ENCODE measurements at places on chromosomes 11 and 22.

DNA sequence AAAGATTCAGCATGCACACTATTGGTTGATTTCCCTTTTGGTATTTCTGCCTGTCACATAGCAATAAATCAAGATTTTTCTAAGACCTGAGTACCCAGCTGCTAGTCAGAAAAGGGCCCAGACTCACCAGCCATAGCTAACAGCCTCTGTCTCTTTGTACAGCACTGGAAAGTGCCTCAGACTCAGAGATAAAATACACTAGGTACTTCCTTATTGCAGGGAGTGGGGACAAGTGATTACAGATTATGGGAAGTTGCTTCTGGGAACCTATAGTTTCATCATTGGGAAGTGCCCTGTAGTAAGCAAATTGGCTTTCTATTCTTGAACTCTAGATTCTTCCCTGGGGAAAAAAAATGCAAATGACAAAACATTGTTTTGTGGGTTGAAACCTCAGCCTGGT, at the start of gene CASP5:
Gene CASP5 (minus strand): TSS at position 166 of the 400 bp plus-strand sequence. CDS start 32 bp downstream, at position 134.
- no peak for DNase-seq

DNA sequence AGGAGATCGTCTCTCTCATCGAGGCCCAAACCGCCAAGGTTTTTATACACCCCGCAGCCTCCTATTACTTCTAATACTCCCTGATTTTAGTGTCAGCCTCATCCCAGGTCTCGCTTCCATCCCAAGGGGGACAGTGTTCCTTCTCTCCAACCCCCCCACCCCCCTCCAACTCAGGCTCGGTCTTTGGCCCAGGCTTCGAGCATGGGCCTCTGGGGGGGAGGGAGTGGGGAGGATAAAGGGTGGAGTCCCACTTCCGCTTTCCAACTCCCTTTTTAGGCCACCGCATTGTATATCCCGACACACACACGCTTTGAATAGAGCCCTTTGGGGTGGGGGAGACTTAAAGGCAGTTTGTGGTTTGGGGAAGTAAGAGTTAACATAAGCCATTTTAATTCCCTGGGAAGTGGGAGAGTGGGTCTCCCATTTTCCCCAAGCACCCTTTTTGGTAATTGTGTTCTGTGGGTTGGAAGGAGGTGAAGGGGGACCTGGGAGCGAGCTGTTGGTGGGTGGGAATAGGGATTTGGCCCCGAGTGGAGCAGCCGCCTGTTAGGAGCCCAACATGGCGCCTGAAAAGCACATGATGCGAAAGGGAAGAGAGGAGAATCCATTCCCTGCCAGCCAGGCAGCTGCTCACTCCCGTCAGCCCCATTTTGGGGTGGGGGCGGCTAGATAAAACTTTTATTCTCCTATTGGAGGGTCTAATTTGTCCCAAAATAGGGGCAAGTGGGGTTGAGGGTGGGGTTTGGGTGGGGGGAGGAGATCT, 844 bp downstream of the PCF11 start:
- DNase-seq: peak; percentile 13

DNA sequence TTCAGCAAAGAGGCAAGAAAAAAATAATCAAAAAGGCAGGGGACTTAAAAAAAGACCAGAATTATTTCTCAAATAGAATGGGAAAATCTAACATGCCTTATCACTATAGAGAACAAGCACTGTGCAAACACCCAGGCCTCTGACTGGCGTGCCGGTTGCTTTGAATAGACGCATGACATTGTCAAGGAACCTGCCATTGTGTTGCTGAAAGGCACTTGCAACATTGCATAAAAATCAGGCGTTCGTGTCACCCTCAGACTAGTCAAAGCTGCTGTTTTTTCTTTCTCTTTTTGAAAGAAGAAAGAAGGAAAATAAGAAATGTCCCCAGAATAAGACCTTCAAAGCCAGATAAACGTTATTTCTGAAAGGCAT, 549.3 kb upstream of the CADM1 start:
- no peak for DNase-seq

DNA sequence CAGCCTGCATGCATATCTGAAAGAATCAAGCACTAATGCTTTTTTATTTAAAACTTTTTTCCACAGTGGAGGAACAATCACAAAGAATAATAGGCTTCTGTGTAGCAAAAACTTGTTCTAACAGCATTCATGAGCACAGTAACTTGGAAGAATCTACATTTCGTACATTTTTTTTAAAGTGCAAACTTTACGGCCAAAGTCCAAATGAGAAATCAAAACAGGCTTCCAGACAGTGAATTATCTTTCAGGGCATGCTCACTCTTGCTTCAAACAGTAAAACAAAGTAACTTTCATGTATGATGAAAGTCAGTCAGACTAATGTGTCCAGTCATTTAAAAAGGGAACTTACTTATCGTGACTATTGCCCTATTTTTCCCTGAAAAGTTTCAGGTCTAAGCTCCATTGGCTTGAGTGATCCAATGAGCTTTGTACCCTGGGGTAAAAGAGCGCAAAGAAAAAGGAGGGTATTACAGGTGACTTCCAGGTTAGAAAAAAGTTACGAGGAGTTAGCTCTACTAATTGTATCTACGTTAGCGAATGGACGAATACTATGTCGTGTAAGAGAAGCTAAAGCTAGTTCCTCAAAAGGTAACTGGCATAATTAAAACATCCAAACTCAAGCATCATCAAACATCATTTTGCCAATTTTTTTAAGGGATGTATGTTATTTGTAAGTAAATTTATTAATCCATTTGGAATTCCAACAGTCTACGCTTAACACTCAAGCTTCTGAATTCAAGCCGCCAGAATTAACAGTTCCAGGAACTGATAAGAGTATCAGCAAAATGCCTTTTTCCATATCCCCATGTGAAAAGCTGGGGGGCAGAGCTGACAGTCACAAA, 1.7 kb downstream of the PICALM start:
- no peak for DNase-seq

GRCh38 chr11:103222806-103223205, 113.6 kb downstream of the DYNC2H1 start:
- DNase-seq: peak; percentile 4

- no peak for DNase-seq
Measured at GRCh38 chr11:112298535-112298934, 37.9 kb upstream of the PLET1 start.

GRCh38 chr22:20419664-20419951, 18.0 kb downstream of the SCARF2 start:
- DNase-seq: no peak

DNA sequence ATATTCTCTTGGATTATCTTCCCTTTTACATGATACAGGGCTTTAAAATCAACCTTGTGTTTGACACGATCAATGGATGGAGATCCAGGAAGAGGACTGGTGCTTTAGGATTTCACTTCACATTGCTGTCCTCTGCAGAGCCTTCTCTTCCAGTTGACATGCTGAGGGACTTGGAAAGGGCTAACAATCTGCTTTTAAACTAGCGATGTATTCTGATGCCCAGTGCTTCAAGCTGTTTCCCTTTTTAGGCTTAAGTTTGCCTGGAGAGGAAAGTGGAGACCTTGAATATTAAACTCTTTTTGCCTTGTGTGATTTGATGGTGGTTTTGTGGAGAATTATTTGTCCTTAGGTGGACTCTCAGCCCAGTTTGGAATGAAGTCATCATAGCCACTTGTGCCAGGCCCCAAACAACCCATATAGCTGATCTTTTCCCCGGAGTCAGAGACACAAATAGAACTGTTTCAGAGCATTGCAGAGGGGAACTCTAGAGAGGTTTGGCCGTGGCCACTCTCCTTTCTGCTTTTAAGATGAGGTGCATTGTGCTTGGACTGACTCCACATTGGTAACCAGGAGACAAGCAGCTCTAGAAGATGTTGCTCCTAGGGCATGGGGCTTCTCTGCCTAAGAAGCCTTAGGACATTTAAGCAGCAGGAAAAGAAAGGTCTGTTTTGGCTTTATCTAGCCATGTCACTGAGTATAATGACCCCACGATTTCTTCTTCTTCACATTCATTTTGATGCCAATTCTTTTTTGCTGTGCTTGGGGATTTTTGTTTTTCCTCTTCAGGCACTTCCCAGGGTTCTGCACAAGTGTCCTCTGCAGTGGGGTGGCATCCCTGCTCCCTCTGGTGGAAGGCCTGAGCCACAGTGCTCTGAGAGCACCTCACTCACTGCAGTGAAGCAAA, 152.8 kb downstream of the NCAM1 start:
- peak; percentile 20 for DNase-seq

GRCh38 chr11:67640021-67640757, 626 bp upstream of the TBX10 start:
- no peak for DNase-seq

DNA sequence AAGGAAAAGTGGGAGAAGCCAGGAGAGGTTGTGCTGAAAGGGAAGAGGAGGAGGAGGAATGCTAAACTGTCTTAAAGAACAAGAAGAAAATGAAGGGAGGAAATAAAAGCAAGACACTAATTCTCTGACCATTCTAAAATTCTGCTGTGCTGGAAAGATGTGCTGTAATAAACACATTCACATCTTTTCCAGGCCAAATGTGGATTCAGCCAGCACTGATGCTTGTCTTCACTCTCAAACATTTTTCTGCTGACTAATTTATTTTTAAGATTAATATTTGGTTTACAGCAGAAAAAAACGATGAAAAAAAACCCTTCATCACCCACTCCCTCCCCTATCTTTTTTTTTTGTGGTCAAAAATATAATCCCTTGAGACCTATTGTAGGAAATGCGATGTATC, 223.6 kb downstream of the SWAP70 start:
- no peak for DNase-seq

GRCh38 chr11:79258576-79258975, 182.3 kb downstream of the TENM4 start:
- DNase-seq: no peak

- DNase-seq: no peak
Measured at GRCh38 chr11:2889362-2890273, 4.0 kb upstream of the CDKN1C start.

DNA sequence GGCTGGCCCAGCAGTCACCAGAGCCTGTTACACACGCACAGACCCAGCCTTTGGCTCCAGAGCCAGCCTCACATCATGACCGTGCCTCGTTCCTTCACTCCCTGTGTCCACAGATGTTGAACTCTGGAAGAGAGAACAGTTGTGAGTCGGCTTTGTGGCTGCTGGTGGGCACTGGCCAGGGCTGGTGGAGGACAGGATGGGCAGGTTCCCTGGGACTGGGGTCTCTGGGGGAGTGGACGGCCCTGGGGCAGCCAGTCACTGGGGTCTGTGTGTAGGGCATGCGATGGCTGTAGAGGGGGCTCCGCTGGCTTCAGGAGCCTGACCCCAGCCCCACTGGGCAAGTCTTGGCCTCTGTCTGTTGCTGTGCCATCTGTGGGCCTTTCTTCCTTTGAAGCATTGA, 1070.1 kb downstream of the BRD1 start:
- no peak for DNase-seq

GRCh38 chr11:3219281-3219892, 774 bp upstream of the MRGPRG start:
- no peak for DNase-seq

GRCh38 chr11:92154110-92154509, 70.5 kb upstream of the FAT3 start:
- DNase-seq: no peak

- no peak for DNase-seq
Measured at GRCh38 chr11:2513441-2513840, 68.6 kb downstream of the KCNQ1 start.

GRCh38 chr11:6298605-6299004, 21.7 kb downstream of the CAVIN3 start:
- no peak for DNase-seq

GRCh38 chr11:3047637-3048036, 9.6 kb downstream of the CARS1 start:
- no peak for DNase-seq

DNA sequence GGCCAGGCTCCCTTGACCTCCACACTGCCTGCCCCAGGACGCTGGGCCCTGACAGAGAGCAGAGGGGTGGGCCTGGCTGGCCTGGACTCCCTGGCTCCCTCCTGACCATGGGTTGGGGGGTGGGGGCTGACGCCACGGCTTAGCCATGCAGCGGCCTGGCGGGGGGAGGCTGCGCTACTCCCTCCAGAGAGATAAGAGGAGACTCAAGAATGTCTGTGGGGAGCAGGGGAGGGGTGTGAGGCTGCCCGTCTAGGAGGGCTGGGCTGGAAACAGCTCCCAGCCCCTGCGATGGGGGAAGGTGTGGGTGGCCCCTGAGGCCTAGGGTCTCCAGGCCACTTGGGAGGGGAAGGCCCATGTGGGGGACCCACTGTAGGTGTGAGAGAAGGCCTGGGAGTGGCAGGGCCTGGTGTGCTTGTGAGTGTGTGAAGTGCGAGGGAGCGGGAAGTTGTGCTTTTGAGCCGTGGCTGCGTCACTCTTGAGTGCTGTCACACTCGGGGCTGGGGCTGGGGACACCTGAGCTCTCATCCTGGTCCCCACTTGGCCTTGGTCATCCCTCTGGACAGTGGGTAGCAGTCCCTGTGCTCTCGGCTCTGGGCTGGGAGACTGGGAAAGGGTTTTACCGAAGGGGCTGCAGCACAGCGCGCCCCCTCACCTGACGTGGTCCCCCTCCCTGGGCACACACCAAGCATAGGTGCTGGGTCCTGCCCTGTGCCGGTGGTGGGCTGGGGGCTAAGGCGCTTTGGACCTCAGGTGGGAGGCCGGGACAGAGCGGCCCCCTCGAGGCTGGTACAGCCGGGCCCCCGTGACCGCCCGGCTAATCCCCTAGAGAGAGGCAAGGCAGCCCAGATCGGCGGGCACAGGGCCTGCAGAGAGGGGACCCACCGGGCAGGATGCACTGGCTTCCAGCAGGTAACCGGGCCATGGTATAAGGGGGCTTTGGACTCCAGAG, 2.4 kb downstream of the MYRF start:
- no peak for DNase-seq

- DNase-seq: no peak
Measured at GRCh38 chr11:82848829-82849228, 51.4 kb downstream of the PRCP start.

DNA sequence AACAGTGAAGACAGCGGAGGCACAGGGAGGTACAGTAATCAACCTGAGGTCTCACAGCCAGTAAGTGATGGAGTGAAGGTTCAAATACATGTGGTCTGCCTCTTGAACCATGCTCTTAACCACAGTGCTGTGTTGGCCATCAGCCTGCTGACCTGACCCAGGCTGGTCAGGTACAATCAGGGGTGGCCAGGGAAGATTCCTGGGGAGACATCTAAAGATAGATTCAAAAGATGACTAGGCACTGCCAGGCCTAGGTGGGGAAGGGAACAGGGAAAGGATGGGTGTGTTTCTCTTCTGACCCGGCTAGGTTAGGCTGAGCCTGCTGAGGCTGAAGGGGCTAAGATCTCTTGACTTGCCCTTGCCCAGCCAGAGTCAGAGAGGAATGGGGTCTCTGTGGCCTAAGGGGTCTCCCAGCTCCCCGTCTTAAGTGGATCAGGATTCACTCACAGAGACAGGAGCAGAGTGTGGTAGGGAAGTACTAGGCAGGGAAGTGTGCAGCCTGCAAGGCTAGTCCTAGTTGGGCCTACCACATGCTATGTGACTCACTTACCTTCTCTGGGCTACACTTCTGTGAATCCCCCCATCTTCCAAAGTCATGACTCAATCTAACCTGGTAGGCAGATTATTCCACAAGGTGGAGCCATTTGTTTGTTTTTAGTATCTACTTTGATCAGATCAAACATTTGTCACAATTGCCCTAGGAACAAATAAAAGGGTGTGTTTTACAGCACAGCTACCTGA, 10.4 kb upstream of the SREBF2 start:
- peak; percentile 66 for DNase-seq

- DNase-seq: no peak
Measured at GRCh38 chr22:49112176-49112575, 715.5 kb downstream of the BRD1 start.

Measured in astrocyte of the cerebellum (primary cell).